ENCODE measurements at places on chromosomes 5 and 9. TPM values are rescaled to one million over a fixed set of nuclear protein-coding genes. Genes with fewer than 3 reads are reported as not detected.

The STPG3 gene
- total RNA-seq, result not detected

The ZFYVE16 gene
- 67.8 TPM for total RNA-seq

The INSL6 gene
- total RNA-seq, result not detected

The SLC36A3 gene
- not detected for total RNA-seq

The APC gene
- total RNA-seq, result 35.9 TPM

The TLE4 gene
- 103 TPM for total RNA-seq

The STC2 gene
- 114 TPM for total RNA-seq

The PDE8B gene
- total RNA-seq, result 0.10 TPM

The SLC34A3 gene
- total RNA-seq, result not detected

The FSTL4 gene
- total RNA-seq, result 7.1 TPM

The IL7R gene
- not detected for total RNA-seq

The SHC3 gene
- total RNA-seq, result not detected

The FAM169A gene
- total RNA-seq, result 17.9 TPM

The SGCD gene
- 5.8 TPM for total RNA-seq

The PDLIM4 gene
- 66.3 TPM for total RNA-seq

The CCDC180 gene
- 0.73 TPM for total RNA-seq

The SPINK6 gene
- not detected for total RNA-seq

The ADRA1B gene
- total RNA-seq, result not detected

The HDHD3 gene
- 4.6 TPM for total RNA-seq

The CKMT2 gene
- total RNA-seq, result not detected

The ANKRD18B gene
- total RNA-seq, result 13.3 TPM

The FGF10 gene
- total RNA-seq, result not detected

The DND1 gene
- 1.8 TPM for total RNA-seq

The VCP gene
- total RNA-seq, result 219 TPM

The EGR1 gene
- 2.0 TPM for total RNA-seq

The ENHO gene
- total RNA-seq, result not detected

The TXN gene
- total RNA-seq, result 375 TPM

The IFNA2 gene
- total RNA-seq, result not detected

The SMIM3 gene
- total RNA-seq, result 11.7 TPM

The MPDZ gene
- total RNA-seq, result 39.6 TPM

The GSN gene
- 44.1 TPM for total RNA-seq

The ASS1 gene
- 1,949 TPM for total RNA-seq

The CNTNAP3B gene
- total RNA-seq, result 1.2 TPM

The NR5A1 gene
- total RNA-seq, result not detected

The SLC46A2 gene
- not detected for total RNA-seq

The TRPM6 gene
- total RNA-seq, result 1.5 TPM

The OR1J2 gene
- not detected for total RNA-seq

The GPX8 gene
- total RNA-seq, result 42.9 TPM

The ADGRV1 gene
- total RNA-seq, result 13.1 TPM
